SK-N-DZ (cell line): ENCODE measurements at places on chromosomes 4 and X.

DNA sequence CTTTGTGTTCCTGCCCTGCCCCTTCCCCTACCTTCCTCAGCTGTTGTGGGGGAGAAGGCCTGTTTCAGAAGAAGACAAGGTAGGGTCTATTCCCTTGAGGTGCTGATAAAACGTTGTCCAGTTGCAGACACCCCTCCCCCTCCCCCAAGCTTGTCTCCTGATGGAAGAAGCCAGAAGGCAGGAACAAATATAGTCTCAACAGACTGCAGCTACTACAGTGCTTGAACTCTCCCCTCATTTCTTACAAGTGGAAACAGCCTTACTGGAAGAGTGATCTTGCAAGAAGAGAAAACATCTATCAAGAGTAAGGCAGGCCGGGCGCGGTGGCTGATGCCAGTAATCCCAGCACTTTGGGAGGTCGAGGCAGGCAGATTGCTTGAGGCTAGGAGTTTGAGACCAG, 11.0 kb upstream of the MAP7D3 start:
- no peak for DNase-seq

GRCh38 chrX:47250017-47250347, 17.2 kb downstream of the USP11 start:
- peak; percentile 12 for DNase-seq

- DNase-seq, result peak; percentile 13
Measured at GRCh38 chr4:186948361-186949242, 224.9 kb upstream of the FAT1 start.

DNA sequence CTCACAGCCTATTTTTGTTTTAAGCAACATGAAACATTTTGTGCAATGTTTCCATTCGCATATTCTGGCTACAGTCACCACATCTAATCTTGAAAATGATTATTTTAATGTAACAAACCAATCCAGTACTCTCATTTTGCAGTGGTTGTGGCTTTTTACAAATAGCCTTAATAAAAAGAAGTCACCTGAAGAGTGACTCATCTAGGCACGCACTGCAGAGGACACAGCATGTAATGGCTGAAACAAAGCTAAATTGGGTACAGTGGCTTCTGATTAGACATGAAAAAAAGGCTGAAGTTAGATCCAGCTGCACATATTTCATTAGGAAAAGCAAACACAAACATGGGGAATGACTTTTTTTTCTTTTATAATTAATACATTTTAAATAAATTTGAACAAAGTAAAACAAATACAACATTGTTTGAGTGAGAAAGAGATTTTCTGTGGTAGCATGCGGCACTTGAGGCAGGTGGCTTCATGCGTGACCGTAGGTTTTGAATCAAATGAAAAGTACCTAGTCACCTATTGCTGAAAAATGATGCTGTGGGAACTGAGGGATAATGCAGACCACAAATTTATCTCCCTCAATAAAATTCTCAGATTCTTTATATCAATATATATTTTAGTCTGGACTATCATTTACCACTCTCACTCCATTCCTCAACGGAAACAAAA, 240.8 kb upstream of the DDX53 start:
- no peak for DNase-seq

- DNase-seq, result no peak
Measured at GRCh38 chr4:55071951-55072350, 53.4 kb downstream of the KDR start.

- DNase-seq, result no peak
Measured at GRCh38 chr4:13484749-13485221, 645 bp upstream of the RAB28 start.

DNA sequence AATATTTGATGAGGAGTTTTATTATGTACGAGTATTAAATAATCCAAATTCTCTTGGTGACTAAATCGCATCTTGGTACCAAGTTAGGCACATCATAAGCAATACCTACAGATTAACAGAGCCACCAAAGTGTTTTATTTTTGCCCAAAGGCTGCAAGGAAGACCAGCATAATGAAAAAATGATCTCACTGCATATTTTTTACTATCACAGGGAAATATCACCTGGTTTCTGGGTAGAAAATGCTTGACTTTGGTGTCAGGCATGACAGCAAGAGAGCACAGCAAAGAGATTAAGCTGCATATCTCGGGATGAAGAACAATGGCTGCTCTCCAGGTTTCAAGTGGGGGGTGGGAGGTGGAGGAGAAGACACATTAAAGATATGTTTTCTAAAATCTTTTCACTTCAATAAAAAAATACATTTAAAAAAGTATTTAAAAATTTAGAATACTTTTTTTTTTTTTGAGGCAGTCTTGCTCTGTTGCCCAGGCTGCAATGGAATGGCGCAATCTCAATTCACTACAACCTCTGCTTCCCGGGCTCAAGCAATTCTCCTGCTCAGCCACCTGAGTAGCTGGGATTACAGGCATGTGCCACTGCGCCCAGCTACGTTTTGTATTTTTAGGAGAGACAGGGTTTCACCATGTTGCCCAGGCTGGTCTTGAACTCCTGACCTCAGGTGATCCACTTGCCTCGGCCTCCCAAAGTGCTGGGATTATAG, 86.1 kb downstream of the FRYL start:
- no peak for DNase-seq

DNA sequence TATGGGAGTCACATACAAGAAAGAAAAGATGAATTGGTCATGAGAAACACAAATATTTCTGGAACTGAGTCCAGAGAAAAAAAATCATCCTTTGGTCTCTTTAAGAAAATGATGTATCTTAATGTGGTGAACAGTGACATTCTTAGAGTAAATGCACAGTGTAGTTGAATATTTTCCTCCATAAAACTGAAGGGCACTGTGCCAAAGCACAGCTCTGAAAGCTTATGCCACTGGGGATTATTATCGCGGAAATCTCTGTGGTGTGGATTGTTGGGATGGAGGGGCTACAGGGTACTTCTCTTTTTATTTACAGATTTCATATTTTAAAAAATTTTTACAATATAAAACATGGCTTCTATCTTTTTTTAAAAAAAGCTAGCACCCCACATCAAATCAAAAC, 908.1 kb downstream of the CCSER1 start:
- DNase-seq, result no peak

DNA sequence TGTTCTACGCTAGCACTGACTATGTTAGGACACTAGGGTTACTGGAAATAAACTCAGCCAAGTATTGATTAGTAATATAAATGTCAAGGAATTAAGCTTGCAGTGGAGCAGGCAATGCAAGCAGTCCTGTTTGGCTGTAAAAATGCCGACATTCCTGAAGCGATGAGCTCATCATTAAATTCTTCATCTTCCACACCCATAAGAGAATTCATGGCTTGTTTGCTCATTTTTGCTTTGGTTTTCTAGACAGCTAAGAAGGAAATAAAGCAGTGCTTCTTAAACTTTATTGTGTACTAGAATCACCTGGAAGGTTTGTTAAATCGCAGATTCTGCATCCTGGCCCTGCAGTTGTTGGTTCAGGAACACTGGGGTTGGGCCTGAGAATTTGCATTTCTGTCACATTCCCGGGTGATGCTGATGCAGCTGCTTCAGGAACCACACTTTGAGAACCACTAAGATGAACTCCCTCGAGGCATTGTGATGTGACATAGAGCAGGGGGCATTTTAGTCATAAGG, 17.8 kb downstream of the ANXA3 start:
- DNase-seq, result no peak

- peak; percentile 26 for DNase-seq
Measured at GRCh38 chrX:134999469-134999868, 8.7 kb downstream of the SMIM10 start.

DNA sequence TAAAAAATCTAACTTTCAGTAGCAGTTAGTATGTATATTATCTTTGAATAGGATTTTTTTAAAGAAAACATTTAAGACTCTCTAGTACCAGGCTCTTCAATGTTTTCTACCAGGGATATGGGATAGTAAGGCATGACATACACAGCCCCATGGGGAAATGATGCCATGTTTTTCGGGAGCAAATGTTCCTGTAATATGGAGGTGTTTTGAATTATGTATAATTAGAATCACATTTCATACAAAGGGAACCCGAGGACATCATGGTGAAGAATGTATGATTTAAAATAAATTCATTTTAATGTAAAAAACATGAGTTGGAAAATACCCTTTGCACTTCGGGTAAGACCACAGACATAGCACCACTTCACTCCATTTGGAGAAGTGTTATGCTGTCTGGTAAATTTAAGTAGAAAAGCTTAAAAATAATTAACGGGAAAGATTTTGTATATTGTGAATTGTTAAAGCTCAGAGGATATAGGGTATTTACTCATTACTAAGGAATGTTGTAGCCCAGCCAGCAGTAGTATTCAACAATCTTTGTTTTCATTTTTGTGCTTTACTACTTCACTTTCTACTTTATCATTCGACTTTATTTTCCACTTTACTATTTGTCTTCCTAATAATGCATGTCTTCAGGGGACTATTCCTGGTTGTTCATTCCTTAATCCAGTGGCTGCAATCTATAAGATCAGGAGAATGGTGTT, 2050.7 kb downstream of the ARAP2 start:
- DNase-seq, result no peak
